ENCODE measurements at places on chromosomes 2 and 18.
A peak's percentile ranks its signal among the peaks of the same experiment; 100 is the strongest.

DNA sequence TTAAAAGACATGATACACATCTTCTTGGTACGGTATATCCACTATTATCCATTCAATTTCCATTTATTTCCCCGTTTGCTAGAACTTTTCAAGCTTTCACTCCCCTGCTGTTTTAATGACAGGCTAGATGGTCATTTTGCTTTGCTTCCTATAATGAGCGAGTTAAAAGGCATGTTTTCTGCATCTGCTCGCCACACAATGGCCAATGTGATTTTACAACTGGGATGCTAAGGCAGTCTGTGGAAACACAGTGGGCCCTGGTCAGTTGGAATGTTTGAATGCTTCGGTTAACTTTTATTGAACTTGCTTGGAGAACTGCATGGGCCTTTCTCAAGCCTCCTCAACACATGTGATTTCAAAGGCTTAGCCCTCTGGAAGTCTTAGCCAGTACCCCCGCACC lies 48.4 kb upstream of the TNP1 start:
- DNase-seq: no peak

- DNase-seq: no peak
Measured at GRCh38 chr18:48675912-48676311, 137.1 kb downstream of the CTIF start.

GRCh38 chr2:144513388-144514101 lies 6.4 kb downstream of the ZEB2 start:
- no peak for DNase-seq

GRCh38 chr18:13336841-13337240 lies 118.3 kb downstream of the LDLRAD4 start:
- no peak for DNase-seq

DNA sequence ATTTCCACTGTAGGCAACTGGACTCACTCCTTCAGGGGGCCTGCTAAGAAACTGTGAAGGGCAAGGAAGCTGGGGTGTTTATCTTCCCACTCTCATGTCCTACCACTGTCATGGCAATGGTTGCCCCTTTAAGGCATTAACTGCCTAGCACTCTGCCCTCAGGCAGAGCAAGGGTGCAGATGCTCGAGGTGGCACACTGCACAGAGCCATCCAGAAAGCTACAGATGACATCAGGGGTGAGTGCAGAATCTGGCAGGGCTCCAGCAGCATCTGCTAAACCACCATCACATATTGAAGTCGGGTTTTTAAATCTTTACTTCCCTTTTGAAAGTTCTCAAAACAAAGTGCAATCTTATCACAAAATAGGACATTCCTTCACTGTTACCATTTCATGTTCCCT lies 75.4 kb downstream of the RAPGEF4 start:
- DNase-seq: no peak

DNA sequence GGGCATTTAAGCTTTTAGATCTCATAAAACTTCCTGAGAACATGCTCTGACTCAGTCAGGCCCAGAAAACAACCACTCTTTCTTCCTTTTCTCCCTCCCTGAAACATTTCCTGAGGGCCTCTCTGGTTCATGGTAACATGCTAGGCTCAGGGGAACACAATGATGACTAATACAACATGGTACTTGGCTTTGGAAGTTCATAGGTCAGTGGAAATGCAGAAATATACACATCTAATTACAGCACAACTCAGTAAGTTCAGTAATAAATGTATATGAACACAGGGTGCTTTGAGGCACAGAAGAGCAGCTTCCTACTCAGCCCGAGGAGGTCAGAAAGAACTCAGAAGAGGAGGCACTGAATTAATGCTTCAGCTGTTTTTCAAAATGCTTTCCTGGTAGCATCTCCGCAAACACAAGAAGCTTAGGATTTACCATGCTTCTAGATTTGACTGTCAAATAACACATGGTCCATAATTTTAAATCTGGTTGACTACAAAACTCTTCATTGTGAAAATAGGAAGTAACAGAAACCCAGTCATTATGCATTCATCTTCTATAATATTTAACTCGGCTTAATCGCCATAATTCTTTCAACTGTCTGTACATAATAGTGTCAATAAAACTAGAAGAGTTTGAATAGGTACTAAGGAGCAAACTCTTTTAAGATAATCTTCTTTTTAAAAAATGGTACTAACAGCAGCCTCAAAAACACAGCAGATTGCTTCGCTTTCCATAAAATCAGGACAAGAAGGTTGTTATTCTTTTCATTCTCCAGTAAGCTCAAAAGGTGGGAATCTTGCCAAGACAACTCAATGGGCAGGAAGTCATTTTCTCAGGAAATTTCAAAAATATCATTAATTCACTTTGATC lies 251.3 kb downstream of the DLGAP1 start:
- DNase-seq: no peak

DNA sequence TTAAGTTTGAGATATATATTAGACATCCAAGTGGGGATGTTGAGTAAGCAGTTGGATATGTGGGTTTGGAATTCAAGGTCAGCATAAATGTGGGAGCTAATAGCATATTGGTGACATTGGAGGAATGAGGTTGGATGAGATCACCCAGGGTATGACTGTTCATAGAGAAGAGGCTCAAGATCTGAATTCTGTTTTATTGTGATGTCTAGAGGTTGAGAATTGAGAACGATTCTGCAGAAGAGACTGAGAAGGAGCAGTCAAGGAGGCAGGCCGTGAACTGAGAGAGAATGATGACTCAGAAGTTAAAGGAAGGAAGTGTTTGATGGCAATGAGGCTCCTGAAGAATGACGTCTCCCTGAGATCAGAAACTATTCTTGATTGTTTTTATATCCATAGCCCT lies 5.9 kb downstream of the SERPINB11 start:
- no peak for DNase-seq

GRCh38 chr2:145169285-145169684 lies 649.4 kb upstream of the ZEB2 start:
- no peak for DNase-seq

GRCh38 chr2:62806231-62806630 lies 100.7 kb downstream of the EHBP1 start:
- DNase-seq: no peak

DNA sequence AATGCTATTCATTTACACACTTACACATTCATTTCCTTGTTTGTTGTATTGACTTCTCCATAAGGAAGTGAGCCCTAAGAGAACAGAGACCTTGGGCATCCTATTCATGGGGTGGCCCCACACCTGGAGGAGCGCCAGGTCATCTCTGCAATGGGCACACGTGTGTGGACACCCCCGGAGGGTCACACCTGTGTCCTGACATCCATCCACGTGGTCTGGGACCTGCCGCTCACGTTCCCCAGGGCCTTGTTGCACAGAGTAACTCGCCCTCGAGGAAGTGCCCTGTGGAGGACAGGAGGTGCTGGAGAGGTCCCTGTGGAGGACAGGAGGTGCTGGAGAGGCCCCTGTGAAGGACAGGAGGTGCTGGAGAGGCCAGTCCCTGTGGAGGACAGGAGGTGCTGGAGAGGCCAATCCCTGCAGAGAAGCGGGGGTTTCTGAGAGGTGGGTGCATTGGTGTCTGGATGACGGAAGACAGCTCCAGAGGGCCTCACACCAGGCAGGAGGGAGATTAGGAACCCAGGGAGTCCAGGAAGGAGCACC lies 73.2 kb upstream of the GPC1 start:
- DNase-seq: no peak

GRCh38 chr18:79718878-79719477 lies 39.4 kb downstream of the CTDP1 start:
- DNase-seq: no peak

GRCh38 chr2:190822043-190822442 lies 58.6 kb upstream of the GLS start:
- no peak for DNase-seq

GRCh38 chr18:6495536-6495935 lies 80.8 kb upstream of the L3MBTL4 start:
- no peak for DNase-seq

- DNase-seq: peak; percentile 91
Measured at GRCh38 chr2:8678731-8679566, 2.9 kb upstream of the ID2 start.

GRCh38 chr18:13302040-13302439 lies 83.5 kb downstream of the LDLRAD4 start:
- DNase-seq: no peak

GRCh38 chr2:33409417-33409955 lies 67.0 kb upstream of the RASGRP3 start:
- DNase-seq: no peak

- no peak for DNase-seq
Measured at GRCh38 chr2:134692499-134692898, 26.3 kb downstream of the TMEM163 start.

GRCh38 chr2:235414422-235414821 lies 79.4 kb upstream of the AGAP1 start:
- no peak for DNase-seq

- no peak for DNase-seq
Measured at GRCh38 chr2:198101688-198102087, 297.3 kb downstream of the PLCL1 start.

GRCh38 chr2:239245872-239246721 lies 154.7 kb downstream of the HDAC4 start:
- DNase-seq: no peak

DNA sequence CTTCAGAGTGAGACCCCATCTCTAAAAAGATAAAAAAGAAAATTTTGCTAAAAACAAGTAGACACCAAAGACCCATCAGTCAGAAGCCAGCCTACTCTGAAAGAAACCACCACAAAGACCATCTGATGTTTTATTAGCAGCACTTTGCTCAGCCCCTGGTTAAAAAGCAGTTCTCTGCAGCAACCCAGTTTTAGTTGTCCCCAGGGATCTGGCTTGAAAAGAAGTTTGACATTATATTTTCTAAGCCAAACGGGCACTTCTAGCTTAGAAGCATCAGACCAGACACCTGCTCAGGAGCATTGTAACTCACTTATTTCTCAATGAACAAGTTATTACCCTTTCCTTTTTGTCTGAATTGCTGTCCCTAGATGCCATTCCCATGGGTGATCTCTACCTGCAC lies 164.2 kb upstream of the ETAA1 start:
- no peak for DNase-seq

DNA sequence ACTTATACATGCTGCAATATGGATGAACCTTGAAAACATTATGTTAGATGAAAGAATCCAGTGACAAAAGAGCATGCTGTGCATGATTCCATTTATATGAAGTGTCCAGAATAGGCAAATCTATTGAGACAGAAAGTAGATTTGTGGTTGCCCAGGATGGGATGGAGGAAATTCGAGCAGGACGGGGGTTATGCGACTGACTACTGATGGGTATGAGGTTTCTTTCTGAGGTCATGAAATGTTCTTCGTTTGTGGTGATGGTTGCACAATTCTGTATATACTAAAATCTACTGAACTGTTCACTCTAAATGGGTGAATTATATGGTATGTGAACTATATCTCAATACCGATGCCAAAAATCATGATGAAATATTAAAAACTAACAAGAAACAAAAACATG lies 18.9 kb upstream of the MTERF4 start:
- no peak for DNase-seq

DNA sequence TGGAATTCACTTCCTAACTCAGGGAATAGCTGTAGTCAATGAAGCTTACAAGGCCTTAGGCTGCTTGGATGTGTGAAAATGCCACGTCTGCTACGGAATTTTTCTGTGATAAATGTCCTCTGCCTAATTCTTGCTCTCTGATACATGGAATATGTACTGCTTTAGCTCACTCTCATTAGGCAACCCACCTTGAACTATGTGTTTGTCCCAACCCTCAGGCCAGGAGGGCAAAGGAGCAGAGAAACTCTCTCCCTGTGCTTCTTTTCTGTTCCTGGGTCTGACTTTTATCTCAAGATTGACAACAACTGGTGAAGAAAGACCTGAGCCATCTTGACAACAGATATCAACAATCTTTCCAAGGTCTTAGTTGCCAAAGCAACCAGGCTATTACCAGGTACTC lies 143.9 kb downstream of the GCA start:
- no peak for DNase-seq

GRCh38 chr2:110946902-110947301 lies 173.8 kb upstream of the BCL2L11 start:
- DNase-seq: no peak

DNA sequence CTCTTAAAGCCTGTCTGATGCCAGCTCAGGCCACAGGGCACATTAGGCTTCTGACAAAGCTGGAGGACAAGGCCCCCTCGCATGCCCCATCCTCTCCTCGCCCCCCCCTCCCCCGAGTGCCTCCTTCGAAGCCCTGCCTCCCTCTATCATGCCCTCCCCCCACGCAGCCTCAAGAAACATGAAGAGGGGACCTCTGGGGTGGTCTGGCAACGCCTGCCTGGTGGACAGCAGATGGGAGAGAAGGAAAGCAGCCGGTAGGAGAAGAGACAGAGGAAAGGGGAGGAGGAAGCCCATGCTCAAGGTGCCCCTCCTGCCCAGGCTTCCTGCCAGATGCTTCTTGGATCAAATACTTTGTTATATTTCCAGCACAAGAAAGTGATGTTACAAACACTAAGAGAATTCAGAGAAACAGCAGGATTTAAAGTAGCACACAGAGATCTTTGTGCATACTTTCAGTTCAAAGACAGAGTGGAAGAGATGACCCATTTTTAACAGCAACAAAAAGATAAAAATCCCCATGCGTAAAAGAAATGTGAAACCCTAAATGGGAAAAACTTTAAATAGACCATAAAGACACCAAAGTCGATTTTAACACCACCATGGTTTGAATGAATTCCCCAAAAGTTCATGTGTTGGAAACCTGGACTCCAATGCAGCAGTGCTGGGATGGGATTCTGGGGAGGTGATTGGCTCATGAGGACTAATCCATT lies 19.0 kb downstream of the BOK start:
- DNase-seq: peak; percentile 46

GRCh38 chr2:164840930-164841718 lies 499 bp downstream of the COBLL1 start:
- peak; percentile 54 for DNase-seq

DNA sequence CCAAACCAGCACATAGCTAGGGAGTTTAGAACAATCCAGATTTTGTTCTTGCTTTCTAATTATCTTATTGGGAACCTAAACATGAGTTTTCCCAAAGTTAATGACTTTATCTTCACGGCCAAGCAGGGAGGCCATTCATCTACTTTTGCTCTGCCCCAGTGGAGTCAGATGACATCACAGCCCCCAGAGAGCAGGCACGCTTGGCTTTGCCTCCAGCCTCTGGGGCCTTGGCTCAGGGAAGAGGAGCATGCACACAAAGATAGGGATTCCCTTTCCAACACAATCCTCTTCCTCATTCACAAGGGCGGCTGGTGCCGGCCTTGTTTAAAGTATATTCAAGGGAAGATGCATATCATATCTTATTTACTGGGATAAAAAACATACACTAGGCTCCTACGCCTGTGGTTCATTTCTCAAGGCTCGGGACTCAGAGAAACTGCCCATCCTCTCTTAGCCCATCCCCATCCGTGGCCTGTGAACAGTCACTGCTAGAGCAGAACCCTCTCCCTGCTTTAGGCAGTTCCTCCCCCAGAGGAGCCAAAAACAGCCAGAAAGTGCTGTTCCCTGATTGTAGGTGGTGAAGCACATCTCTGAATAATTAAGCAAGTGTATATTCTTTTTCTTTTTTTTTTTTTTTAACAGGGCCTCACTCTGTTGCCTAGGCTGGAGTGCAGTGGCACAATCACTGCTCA lies 21.2 kb downstream of the TGFA start:
- no peak for DNase-seq

DNA sequence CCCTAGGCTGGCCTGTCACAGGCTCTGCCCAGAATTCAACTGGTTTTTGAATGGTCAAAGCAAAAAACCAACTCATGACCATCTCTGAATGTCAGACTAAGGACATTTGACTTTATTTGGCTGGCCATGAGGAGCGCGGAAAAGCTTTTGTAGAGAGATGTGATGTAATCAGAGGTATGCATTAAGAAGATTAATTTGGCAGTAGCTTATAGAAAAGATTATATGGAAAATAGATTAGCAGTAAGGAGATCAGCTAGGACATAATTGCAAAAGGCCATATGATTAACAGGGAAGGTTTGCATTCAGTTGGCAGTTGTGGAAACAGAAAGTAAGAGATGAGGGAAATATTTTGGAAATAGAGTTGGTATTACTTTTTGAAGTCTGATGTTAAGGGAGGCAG lies 12.3 kb upstream of the TTR start:
- no peak for DNase-seq
